T47D (cell line): ENCODE measurements at places on chromosomes 7 and 10.

GRCh38 chr7:143514995-143515735 is 37.5 kb downstream of the TAS2R41 start:
- no peak for DNase-seq

DNA sequence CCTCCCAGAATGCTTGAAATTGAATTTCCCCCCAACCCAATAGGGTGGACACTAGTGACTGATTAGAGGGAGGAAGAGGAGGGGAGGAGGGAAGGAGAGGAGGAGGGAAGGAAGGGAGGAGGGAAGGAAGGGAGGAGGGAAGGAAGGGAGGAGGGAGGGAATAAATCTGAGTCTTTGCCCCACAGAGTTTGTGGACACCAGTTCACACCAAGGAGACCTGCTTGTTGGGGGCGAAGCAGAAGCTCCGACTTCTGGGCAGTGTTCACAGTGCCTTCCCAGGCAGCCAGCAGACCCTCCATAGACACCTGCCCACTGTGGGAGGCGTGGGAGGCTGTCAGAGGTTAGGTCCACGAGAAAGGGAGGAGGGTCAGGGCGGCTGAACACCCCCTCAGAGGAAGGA is 44.8 kb downstream of the PRKAG2 start:
- no peak for DNase-seq

DNA sequence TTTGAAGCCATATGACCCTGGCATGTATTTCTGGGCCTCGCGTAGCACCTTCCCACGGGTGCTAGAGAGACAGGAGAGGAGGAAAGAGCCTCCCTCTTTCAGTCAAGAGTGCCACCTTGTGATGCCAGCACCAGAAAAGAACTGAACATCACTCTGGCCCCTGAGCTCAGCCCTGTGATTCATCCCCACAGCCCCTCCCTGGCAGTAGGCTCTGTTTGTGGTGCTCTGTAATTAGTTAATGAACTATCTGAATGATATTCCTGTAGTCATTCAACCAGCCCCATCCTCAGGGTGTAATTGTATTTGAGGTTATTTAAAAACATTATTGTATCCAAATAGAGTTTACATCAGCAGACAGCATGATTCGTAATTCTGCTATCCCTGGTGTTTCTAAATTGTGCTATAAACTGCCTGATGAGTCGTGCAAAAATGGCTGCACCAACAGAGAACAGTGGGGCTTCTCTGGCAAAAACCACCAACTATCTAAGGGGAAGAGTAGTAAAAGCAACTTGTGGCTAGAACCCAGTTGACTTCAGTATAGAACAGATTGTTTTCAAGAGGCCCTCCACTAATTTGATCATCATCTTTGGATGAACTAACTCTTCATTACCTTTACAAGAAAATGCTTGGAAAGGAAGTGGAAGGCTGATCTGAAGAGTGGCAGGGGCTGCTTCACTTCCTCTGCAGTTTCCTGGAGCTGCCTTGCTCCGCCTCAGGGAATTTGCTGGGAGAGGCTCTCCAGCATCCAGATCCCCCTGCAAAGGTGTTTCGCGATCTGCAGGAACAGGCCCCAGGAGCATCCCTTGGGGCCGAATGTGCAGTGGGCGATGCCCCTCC is 23.7 kb upstream of the TIAL1 start:
- no peak for DNase-seq

- DNase-seq: no peak
Observed at GRCh38 chr10:127145173-127145572, 51.2 kb downstream of the INSYN2A start.

- no peak for DNase-seq
Observed at GRCh38 chr10:3414667-3415023, 242.1 kb upstream of the PITRM1 start.

- no peak for DNase-seq
Observed at GRCh38 chr10:59905066-59905730, 1.2 kb downstream of the CCDC6 start.

GRCh38 chr7:148901178-148901577 is 17.1 kb upstream of the EZH2 start:
- no peak for DNase-seq

DNA sequence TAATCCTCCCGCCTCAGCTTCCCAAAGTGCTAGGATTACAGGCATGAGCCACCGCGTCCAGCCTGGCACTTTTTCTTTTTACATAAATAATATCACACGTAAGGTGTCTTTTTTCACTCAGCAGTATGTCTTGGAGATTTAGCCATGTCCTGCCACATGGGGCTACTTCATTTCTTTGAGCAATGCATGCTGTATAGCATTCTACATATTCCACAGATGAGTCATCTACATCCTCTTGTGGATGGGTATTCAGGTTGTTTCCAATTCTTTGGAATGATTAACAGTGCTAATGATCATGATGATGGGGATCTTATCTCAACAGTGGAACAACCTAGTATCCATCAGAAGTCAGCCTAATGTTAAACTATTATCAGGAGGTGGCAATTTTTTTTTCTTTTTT is 50.8 kb downstream of the ZNF503 start:
- no peak for DNase-seq

GRCh38 chr10:78247266-78247665 is 213.6 kb downstream of the RPS24 start:
- no peak for DNase-seq

DNA sequence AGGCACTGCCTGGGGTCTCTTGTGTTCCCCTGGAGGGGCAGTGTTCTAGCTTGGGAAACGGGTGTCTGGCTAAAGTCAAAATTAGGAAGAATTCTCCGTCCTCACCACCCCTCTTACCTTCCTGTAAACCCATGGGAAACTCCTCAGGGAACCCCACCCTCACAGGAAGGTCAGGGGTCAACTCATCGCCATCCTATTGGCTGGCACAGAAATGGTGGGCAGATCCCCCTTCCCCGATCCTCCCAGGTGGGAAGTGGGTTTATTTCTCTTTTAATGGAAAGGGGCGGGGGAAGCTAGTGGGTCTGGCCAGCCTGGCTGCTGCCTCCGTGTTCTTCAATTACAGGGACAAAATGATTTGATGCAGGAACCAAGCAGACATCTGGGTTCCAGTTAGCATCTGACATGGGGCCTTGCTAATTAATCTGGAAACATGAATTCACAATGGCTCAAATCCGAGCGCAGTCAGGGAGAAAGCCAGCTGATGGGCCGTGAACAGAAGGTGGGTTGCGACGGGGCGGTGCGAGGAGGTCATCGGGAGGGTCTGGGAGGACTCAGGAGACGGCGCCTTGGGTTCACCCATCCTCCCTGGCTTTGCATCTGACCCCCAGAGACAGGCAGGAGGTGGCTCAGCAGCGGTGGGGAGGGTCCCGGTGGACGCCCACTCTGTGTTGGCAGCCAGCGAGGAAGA is 66.6 kb downstream of the SLIT1 start:
- DNase-seq: no peak

DNA sequence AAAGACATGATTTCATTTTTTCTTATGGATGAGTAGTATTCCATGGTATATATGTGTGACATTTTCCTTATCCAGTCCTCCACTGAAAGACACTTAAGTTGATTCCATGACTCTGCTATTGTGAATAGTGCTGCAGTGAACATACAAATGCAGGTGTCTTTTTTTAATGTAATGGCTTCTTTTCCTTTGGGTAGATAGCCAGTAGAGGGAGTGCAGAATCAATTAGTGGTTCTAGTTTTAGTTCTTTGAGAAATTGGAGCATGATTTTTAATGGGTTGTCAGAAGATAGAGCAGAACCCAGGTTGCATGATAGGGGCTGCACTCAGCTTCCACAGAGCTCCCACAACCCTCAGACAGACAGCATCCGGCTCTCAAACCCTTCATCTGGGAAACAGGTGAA is 152.9 kb upstream of the PLXDC2 start:
- DNase-seq: no peak

DNA sequence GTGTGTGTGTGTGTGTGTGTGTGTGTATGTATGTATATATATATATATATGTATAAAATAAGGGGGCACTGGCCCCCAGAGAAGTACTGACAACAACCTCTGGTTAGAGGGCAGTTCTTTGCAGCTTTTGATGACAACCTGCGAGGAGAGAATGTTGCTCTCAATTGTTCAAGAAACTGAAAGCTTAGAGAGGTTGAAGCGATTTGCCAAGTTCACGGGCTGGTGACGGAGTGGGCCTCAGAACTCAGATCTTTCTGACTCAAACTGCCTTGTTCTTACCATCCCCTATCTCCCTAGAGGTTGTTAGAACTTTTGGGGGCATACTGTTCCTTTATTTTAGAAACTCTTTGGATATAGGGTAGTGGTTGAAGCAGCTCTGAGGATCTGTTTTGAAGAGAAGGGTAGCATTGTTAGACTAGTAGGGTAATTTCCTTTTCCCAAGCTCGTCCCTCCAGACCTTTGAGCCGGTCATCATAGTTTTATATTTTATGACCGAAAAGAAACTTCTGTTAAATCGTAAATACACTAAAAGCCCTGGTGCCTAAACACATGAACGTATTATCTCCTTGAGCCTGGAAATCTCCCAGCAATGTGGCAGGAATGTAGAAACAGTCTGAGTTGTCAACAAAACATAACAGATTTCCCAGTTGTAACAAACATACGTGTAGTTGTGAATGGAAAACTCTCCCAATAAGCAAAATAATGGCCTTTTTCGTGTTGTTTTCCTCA is 541.7 kb upstream of the GALNT17 start:
- DNase-seq: no peak

GRCh38 chr10:89302625-89303024 is 779 bp downstream of the IFIT2 start:
- no peak for DNase-seq

DNA sequence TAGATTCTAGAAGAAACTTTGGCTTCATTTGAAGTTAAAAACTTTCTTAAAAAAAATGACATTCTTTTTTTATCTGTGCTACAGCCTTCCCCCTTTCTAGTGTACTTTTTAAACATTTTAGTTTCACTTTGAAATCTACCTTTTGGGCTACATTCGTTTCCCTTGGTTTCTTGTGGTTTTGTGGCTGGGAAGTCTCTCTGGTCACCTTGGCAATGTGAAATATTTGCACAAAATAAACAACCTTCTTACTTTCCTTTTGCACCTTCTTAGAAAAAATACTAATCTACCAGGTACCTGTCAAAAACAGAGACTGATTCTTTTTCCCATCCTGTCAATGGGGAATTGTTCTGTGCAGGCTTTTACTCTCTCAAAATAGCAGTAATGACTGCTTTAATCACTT is 350.2 kb downstream of the GATA3 start:
- no peak for DNase-seq

GRCh38 chr10:89653410-89653869 is 8.4 kb upstream of the PANK1 start:
- DNase-seq: no peak

- no peak for DNase-seq
Observed at GRCh38 chr7:106841896-106842390, 23.1 kb upstream of the PIK3CG start.

DNA sequence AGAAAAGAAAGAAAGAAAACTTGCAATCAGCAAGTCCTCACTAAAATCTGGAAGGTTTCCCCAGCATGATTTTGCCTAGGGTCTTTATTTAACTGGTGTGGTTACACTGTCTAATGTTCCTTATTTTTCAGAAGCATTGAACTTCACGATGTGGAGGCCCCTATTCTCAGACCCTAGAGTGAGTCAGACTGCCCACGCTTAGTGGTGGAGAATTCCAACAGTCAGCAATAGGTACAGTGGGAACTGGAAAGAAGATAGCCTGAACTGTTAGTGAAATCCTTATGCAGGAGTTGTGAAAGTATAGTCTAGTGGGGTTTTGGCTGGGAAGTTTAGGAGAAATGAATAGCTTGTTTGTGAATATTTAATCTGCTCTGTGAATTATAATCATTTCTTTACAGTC is 115.0 kb downstream of the FZD1 start:
- DNase-seq: no peak

DNA sequence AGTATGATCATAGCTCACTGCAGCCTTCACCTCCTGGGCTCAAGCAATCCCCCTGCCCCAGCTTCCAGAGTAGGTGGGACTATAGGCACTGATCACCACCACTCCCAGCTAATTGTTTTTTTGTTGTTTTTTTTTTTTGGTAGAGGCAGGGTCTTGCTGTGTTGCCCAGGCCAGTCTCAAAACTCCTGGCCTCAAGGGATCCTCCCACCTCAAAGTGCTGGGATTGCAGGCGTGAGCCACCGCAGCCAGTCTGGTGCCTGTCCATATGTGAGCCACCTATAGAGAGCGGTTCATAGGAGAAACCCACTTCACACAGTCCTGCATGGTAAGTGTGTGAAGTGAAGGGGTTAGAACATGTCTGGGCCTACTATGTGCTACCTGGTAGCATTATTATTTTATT is 47.5 kb downstream of the SLC29A4 start:
- DNase-seq: no peak

DNA sequence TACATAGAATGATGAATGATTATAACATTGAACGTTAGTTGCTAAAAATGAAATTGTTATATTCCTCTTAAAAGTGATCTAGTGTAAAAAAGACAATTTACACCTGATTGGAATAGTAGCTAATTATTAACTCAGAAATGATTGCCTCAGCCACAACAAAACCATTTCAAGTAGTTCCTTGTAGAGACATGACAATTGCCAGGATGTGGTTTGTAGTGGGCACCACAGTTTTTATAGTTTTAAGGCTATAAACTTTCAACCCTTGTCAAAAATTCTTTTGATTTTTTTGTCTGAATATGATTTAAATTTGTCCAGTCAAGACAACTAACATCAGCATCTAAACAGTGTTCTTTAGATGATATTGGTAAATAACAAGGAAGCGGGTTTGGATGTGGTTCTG is 145.2 kb downstream of the SUGCT start:
- no peak for DNase-seq

- no peak for DNase-seq
Observed at GRCh38 chr10:30041196-30042105, 17.9 kb downstream of the JCAD start.

DNA sequence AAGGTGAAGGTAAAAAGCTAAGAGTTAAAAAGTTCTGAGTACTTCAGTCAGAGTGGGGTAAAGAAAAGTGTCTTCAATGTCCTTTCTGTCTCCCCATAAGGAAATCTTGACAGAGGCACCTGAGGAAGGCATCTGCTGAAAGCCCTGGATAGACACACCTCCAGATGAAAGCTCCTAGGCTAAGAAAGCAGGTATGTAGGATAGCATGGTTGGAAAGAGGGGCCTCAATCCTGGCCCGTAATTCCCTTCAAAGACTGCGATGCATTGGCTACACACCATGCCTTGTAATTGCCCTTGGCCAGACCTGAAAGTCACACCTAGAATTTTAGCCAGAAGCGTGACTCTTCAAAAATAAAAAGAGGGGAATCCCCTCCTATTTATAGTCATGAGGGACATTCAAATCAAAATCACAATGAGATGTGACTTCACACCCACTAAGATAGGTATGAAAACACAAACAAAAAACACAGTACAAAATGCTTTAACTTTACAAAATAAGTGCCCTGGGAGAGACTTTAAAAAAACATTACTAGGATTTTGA is 809.7 kb downstream of the IPMK start:
- DNase-seq: no peak

- no peak for DNase-seq
Observed at GRCh38 chr10:82922046-82922445, 1047.1 kb downstream of the NRG3 start.

GRCh38 chr7:93442478-93443224 is 131.9 kb downstream of the CALCR start:
- no peak for DNase-seq

DNA sequence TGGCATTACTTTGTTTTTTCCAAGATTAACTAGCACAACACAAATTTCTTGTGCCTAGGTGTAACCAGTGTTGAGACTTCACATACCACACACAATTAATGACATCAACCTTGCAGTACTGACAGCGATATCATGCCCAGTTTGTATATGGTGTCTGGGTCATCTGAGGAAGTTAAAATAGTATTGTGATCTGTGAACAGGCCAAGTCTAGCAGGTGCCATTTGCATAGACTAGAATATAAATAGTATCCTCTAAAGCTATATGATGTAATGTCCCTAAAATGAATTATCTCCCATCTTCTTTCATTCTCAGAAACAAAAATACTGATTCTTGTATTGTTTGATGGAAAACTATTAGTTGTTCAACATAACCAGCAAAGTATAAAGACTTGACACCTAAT is 175.8 kb upstream of the KAT6B start:
- no peak for DNase-seq
